ENCODE measurements at places on chromosomes 6 and 20. TPM values are rescaled to one million over a fixed set of nuclear protein-coding genes. Genes with fewer than 3 reads are reported as not detected.

DNA sequence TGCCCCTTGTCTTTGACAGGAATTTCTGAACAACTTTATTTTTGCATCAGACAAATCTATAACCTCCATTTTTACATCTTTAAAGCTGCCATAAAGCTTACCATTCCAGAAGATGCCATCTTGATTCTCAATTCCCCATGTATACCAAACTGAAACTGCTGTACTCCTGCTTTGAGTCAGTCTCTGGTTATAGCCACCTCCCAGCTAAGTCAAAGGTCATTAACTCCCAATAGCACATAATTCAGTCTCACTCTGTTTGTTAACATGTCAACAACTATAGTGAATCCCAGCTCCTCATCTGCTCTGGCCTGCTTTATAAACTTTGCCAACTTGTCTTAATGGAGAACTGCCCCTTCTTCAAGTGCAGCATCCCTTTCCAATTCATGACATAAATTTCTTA lies 343.6 kb downstream of the FRK start:
- no peak for DNase-seq

DNA sequence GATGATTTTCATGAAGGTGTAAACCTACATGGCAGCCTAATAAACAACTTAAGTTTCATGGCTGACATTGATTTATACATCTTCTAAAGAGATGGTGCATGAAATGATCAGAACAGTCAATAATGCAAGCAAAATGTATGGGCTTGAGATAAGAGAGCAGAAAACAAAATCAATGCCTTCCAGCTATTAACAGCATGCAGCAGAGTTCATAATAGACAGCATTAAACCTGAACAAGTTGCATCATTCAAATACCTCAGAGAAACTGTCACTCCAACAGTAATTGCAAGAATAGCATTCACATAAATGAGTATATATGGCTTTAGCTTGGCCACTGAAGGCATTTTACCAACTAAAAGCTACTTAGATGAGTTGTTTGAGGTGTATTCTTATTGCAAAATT lies 319.6 kb upstream of the ARID1B start:
- DNase-seq: no peak

- DNase-seq: peak; percentile 32
Measured at GRCh38 chr20:23366384-23366783, 4.4 kb downstream of the GZF1 start.

DNA sequence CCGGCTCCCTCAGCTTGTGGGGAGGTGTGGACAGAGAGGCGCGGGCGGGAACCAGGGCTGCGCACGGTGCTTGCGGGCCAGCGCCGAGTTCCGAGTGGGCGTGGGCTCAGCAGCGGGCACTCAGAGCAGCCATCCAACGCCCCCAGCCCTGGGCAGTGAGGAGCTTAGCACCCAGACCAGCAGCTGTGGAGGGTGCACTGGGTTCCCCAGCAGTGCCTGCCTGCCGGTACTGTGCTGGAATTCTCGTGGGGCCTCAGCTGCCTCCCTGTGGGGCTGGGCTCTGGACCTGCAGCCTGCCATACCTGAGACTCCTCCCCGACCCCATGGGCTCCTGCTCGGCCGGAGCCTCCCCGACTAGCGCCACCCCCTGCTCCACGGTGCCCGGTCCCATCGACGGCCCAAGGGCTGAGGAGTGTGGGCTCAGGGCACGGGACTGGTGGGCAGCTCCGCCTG lies 92.7 kb downstream of the MANEA start:
- DNase-seq: no peak

- DNase-seq: no peak
Measured at GRCh38 chr6:140320081-140321080, 945.9 kb upstream of the CITED2 start.

DNA sequence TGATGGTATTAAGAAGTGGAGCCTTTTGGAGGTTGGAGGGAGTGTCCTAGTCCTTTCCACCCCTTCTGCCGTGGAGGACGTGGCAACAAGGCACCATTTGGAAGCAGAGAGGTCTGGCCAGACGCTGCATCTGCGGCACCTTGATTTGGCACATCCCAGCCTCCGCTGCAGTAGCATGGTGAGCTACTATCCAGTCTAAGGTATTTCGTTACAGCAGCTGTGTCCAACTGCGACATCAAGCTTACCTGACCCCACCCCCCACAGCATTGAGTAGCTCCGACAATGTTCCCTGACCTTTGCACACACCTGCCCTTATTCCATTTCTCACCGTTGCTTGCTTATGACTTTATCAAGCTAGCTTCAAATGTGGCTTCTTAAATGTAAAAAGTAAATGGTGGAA lies 29.8 kb upstream of the SYNJ2 start:
- no peak for DNase-seq

- no peak for DNase-seq
Measured at GRCh38 chr20:10603378-10603777, 70.4 kb downstream of the JAG1 start.

BMP7 gene
- not detected for total RNA-seq

HSPA12B gene
- not detected for total RNA-seq

PAX1 gene
- not detected for total RNA-seq

IRAK1BP1 gene
- total RNA-seq: 4.6 TPM
